Caki2 (cell line): ENCODE measurements at places on chromosomes 12 and 14.
A peak's percentile ranks its signal among the peaks of the same experiment; 100 is the strongest.

DNA sequence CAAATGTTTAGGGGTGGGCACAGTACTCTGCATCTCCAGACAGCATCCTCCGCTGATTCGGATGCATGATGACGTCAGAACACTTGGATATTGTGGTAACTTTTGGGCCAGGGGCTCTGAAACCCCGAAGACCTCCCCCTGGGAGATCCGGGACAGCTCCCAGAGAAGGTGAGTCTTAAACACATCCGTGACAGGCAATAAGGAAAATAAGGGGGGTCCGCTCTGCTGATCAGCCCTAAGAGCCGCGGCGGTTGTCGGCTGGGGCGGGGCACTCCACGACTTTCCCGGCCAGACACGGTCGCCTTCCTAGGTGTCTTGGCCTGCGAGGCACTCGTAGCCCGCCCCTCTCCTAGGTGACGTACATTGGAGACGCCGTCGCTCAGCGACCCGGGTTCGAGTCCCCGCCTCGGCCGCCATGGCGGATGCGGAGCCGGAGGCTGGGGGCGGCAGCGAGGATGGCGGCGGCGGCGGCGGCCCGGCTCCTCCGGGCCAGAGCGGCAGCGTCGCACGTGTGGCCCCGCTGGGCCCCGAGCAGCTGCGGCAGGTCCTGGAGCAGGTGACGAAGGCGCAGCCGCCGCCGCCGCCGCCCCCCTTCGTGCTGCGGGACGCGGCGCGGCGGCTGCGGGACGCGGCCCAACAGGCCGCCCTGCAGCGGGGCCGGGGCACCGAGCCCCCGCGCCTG lies at the start of gene ZNF839:
Gene ZNF839, plus strand, starts transcription at position 396 of the 682 bp plus-strand sequence. Its CDS starts 20 bp downstream, at position 416.
- peak; percentile 77 for DNase-seq

- DNase-seq, result no peak
Observed at GRCh38 chr12:76962099-76962498, 83.3 kb upstream of the CSRP2 start.

GRCh38 chr12:94126067-94126466 lies 22.3 kb upstream of the PLXNC1 start:
- DNase-seq, result no peak

GRCh38 chr12:108949976-108950375 lies 70.1 kb downstream of the DAO start:
- DNase-seq, result no peak

GRCh38 chr14:74962493-74962892 lies 7.1 kb upstream of the PGF start:
- DNase-seq, result no peak

DNA sequence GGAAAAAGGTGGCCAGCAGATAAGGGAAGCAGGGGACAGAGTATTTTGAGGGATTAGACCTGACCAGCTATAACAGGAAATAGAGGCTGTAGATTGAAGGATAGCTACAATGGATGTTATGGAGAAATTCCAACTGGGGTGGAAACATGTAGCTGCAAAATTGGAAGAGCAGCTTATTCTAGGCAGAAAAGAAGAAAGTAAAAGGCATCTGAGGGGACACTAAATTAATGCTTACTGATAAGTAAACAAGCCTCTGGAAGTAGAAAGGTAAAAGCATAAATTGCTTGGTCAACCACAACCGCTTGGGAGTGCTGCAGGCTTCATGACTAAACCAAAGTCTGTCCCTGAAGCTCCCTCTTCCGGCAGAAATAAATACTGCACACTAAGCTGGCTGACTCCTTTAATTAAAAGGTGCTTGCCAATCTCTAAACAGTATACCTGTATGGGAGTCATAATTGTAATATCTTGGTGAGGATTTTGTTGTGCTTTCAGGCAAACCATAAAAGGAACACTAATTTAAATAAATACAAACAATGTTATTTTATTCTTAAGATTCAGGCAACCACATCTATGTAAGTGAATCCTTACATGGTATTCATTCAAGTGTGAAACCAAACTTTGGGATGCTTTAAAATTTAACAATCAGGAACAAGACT lies 7.7 kb downstream of the UBC start:
- DNase-seq, result peak; percentile 78

DNA sequence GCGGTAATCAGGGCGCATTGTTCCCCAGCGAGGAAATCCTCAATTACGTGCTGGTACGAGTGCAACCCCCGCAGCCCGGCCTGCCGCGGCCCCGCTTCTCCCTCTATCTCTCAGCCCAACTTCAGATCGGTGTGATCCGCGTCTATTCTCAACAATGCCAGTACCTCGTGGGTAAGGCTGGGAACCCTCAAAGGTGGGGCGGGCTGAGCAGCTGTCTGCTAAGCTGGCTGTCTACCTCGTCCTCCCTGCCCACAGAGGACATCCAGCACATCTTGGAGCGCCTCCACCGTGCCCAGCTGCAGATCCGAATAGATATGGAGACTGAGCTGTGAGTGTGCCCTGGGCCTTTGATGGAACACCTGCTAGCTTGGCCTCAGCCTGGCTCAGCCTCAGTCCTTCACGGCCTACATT lies 996 bp downstream of the REC8 start:
- no peak for DNase-seq
